ENCODE measurements at places on chromosomes 12 and 14.

DNA sequence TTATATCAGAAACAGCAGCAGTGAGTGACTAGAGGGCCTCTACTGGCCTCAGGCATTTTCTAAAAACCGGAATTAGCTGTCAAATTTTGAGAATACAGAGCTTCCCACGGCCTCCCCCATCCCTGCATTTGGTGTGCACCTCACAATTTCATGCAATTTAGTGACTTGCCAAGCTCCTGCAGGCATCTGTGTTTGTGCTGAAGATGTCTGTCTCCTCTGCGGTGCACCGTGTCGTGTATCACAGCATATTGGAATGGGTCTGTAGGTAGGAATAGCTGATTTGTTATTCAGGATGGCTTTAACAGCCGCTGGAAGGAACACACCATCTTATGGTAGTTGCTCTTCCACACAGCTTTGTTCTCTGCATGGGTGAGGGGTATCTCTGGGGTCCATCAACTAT lies 140.3 kb downstream of the SSPN start:
- no peak for DNase-seq

GRCh38 chr12:28543021-28543890 lies 353.0 kb downstream of the CCDC91 start:
- DNase-seq = no peak

DNA sequence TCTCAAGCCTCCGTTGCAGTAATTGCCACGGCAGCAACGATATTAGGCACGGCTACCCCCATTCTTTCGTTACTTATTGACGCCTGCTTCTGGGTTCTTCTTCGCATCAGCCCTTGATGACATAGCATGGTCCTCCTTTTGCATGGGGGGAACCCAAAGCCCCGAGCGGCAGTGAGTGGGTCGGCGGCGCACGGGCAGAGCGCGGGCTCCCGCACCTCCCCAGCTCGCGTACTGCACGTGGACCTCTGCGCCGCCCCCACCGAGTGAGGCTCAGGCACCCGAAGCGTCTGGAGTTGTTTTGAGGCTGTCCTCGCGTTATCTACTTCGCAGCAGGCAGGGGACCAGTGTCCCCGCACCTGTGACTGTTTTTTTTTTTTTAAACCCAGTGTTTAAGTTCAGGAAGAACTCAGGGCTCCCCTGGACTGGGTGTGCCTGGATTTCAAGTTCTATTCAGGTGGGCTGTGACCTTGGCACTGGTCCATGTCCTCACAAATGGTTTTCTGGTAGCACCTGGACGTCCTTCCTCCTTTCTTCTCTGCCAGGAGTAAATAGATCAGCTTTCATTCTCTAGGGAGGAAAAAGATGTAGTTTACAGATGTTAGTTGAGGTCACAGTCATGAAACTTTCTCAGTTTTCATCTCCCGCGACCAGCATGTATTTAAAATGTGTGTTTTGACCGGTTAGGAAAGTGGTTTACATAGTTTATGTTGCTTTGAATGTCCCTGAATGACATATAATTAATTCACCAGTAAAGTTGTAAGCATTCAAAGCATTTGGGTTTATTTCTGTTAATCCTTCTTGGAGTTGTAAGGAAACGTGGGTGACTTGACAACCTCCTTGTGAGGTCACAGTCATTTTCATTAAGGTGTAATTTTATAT lies 1.4 kb upstream of the FOXN4 start:
- no peak for DNase-seq

DNA sequence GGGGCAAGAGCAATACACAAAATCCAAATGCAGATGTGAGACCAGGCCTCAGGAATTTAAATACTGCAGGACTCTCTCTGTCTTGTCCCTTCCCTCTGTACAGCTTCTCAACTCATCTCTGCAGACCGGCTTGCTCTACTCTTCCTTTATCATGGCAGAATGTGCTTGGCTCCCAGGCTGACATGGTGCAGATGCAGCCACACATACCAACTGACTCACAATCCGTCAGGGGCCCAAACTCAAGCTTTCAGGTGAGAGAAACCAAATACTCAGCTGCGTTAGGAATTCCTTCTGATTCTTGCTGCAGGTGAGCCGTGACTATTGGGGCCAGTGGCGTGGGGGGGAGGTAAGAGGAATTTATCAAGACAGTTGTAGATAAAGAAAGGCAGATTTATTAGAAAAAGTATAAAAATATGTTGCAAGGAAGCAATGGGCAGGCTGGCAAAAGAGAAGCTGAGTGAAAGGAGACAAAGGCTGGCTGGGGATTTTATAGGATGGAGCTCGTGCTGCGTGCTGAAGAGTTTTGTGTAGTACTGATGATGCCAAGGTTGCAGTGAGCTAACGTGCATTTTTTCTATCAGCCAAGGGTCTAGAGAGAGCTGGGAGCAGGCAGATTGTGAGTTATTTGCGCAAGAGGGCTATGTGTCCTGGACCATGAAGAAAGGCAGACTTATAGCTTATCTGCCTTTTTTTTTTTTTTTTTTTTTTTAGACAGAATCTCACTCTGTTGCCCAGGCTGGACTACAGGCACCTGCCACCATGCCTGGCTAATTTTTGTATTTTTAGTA lies 5.0 kb upstream of the LGALS3 start:
- no peak for DNase-seq

- peak; percentile 68 for DNase-seq
Observed at GRCh38 chr14:57390806-57391516, 575 bp downstream of the NAA30 start.

DNA sequence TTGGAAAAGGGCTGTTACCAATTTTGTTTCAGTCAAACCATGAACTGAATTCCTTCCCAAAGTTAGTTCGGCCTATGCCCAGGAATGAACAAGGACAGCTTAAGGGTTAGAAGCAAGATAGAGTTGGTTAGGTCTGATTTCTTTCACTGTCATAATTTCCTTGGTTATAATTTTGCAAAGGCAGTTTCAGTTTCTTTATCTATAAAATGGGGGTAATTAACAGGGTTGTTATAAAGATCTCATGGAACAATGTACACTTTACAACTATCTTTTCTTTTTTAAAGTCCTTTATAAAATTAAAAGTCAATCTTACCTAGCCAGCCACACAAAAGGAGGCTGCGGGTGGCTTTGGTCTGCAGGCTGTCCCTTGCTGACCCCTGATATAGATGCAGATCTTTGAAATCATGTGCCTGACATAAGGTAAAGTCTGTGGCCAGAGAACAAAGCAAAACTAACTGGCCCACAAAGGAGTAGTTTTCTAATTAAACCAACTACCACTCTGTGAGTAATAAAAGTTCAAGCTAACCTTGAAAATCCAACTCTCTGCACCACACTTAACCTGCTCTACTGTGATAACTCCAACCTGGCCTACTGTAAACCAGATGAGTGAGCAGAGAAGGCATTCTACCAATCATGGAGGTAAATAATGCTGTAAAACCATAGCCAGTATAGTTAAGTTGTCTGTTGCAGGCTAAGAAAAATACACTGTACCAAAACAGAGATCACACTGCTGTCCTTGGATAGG lies 49.5 kb downstream of the SLC38A1 start:
- no peak for DNase-seq

DNA sequence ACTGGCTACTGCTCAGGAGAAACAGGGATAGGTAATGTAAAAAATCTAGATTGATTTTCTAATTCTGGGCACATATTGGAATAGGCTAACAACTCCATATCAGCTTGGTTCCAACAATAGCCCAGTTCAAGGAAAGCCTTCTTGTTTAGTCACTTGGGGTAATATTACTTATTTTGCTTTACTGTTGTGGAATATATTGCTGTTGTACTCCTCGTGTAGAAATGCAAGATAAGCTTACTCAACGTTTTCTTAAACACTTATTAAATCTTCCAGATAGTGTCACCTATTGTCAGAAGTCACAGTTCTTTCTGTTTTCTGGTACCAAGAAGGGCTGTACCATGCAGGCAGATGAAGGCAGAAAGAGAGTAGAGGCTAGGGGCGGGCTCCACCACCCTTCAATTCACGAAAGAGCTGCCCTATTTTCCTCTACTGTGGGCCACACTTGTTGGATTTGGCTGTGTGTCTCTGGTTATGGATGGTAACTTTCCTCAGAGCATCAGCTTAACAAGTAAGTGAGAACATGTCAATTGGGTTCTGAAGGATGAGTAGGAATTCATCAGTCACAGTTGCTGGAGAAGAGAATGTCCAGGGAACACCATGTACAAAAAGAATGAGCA lies 38.0 kb downstream of the CLMN start:
- DNase-seq = no peak

DNA sequence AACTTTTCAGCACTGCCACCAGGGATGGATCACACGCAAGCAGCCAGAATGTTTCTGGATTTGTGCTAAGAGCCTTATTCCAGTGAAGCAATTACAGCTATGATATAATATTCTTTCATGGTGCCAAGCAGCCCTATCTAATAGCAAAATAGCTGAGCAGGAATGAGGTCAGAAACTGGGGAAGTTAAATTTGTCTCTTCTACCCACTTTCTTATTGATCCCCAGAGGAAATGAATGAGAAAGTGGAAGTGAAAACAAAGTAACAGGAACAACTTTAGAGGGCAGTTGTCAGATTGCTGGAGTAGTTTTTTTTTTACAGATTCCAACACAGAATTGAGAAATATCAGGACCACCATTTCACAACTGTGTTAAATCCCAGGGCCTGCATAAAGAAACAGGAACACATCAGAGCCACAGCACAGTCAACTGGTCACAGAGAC lies 44.8 kb downstream of the GCH1 start:
- DNase-seq = no peak

DNA sequence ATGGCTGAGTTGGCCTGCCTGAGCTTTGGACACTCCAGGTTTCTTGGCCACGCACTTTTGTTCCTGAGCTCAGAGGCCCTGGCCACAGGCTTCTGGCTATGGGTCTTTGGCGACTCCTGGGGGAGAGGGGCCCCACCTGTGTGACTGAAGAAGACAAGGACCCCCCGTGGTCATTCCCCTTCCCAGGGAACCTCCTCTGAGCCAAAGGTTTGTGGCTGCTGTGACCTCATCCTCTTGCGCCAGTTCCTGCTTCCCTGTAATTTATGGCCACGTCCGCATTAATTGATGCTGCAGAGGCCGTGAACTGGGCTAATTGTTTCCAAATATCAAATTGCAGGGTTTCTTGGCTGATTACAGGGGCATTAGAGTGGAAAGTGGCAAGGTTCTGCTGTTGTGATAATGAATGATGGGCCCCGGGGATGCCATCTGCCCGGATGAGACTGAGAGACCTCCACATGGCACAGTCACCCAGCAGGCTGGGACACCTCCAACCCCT lies 27.6 kb upstream of the NOS1 start:
- DNase-seq = no peak

- no peak for DNase-seq
Observed at GRCh38 chr12:12181511-12181910, 85.3 kb downstream of the LRP6 start.

DNA sequence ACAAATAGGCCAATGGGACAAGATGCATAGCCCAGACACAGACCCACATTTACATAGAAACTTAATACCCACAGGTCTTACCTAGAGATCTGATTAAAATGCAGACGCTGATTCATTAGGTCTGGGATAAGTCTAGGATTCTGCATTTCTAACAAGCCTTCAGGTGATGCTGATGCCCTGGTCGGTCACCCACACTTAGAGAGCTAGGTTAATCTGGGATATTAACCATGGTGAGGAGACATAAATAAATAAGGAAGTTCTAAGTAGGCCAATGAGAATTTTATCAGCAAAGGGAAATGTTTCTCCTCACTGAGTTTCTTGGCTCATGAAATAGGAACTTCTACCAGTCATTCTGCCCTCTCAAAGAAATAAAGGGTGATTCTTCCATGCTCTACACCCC lies 120.1 kb downstream of the BMP4 start:
- no peak for DNase-seq

GRCh38 chr14:55505846-55506245 lies 65.4 kb upstream of the TBPL2 start:
- no peak for DNase-seq

GRCh38 chr12:66751432-66752113 lies 72.7 kb upstream of the GRIP1 start:
- no peak for DNase-seq

- DNase-seq = no peak
Observed at GRCh38 chr14:71711619-71712018, 220.6 kb upstream of the RGS6 start.

GRCh38 chr14:51298895-51299294 lies 58.8 kb downstream of the TMX1 start:
- DNase-seq = no peak

DNA sequence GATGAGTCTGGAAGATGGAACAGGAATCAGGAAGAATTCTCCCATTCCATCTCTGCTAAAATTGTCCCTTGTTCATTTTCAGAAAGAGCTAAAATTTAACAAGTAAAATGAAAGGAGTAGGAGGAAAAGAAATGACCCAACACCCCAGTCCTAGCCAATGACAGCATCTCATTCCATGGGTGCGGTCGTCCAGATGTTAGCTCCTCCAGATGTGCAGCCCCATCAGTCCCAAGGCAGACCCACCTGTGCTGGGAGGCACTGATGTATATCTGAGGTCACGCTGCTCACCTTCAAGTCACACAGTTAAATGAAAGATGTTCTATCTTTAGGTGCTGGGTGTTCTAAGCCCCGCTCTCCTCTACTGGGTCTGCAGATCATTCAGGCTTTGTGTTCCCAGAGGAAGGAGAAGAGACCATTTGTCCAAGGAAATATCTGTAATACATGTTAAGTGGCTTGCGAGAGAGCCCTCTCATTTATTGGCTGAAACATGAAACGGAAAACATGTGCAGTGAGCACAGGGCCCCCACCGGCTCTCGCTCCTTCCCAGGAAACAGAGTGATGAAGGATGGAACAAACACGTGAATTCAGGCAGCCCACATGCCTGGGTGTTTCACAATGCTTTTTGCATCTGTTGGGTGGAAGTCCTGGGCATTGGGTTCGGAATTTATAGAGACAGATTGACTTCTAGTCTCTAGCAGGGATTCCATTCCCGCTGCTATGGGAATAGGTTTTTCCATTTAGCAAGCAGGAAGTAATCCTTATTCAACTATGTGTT lies 294.6 kb downstream of the NUAK1 start:
- no peak for DNase-seq

GRCh38 chr12:75020068-75020557 lies 189.5 kb downstream of the KCNC2 start:
- DNase-seq = no peak

DNA sequence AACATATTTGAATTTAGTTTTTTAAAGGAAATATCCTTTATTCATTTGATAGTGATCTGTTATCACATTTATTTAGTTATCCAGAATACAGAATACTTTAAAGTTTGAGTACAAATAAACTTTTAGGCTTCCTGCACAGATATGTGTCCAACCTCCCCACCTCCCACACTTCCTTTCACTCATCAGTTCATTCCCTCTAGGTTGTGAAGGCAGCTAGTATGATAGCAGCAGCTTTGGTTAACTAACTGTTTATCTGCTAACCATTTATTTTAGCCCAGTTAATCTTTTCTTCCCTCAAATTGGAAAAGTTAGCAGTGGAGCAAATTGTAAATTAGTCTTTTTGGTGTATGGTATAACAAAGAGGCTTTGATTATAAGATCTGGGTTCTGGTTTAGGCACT lies 35.7 kb downstream of the CNOT2 start:
- DNase-seq = no peak

- DNase-seq = peak; percentile 72
Observed at GRCh38 chr12:12467688-12468261, 94.9 kb downstream of the DUSP16 start.

DNA sequence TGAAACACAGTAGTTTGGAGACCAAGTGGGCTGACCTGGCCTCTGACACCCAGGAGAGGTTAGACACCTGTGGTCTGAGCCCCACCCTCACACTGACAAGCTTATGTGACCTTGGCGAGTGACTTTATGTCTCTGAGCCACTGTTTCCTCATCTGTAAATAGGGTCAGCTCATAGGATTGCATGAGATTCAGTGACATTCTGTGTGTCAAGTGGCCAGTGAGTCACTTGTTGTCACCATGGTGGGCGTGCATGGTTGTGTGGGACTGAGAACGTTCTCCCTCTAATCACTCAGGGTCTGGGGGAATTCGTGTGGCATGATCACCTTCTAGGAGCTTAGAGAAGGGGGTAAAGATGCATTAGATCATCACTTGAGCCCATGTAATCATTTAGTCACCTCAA lies 146.4 kb downstream of the PHETA1 start:
- no peak for DNase-seq

All from sciatic nerve (tissue), 2 donors.